Breast epithelium (tissue), 4 donors: ENCODE measurements at places on chromosomes 6 and 20.

- no peak for DNase-seq
Measured at GRCh38 chr6:134979142-134979541, 29.2 kb upstream of the ALDH8A1 start.

DNA sequence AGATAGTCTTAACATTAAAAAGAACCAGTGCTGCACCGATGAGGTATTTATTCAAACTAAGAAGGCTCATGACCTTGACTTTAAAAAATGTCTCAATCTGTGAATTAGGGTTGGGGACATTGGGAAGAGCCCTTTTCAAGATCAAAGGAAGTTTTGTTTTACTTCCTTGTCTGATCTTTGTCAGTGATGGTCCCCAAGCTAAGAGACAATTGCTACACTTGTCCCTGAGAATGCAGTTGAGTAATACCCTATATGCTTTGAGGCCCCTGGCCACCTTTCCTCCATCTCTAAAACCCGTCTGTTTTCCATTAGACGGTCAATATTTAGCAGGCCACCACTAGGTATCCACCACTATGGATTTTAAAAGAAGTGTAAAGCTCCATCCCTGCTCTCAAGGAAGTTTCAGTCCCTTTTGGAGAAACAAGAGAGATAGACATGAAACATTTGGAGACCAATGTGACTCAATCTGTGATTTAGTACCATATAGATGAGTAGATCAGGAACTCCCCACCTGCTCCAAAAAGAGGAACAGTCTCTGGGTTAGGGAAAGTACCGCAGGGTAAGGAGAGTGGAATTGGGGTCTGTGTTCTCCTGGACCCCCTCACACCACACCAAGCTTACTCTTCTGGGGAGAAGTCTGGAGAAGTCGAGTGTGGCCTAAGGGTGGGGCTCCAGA is 99.1 kb upstream of the ISM1 start:
- DNase-seq, result no peak

GRCh38 chr6:11428371-11428770 is 109.2 kb upstream of the TMEM170B start:
- no peak for DNase-seq

GRCh38 chr20:53586640-53587039 is 7.0 kb downstream of the ZNF217 start:
- DNase-seq, result no peak

GRCh38 chr6:148221196-148221979 is 121.2 kb upstream of the SASH1 start:
- DNase-seq, result no peak

DNA sequence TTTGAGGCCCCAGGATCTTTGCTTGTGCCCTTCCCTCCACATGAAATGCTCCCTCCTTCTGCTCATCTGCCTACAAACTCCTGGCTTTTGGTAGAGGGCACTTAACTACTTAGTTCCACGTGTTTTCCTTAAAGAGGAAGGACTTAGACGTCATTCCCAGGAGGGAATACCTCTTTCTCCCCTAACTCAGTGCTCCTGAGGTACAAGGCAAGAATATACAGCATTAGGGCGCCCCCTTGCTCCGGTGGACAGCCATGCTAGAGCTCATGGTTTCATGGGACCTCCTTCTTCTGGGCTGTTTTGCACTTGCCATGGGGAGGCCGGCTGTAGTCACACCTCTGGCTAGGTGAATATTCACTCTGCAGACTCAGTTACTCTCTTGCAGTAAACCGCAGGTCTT is 93.8 kb upstream of the LY86 start:
- DNase-seq, result no peak

DNA sequence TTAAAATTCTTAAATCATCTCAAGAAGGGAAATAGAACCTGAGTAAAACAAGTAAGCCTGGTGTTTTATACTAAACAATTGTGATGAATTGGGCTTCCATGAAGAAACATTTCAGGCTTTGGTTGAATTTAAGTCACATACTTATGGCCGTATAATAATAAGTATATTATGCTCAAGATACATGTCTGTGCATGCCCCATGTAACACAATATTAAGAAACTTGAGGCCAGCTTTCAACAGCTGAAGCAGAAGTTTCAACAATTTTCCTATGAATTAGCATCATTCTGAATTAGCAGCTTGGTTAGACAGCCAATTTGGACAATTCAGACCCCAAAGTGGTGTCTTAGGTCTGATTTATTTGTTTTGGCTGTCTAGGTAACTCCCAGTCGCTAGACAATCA is 243.7 kb downstream of the MYLK4 start:
- DNase-seq, result no peak
